Caco-2 (cell line): ENCODE measurements at places on chromosomes 2 and 18.

DNA sequence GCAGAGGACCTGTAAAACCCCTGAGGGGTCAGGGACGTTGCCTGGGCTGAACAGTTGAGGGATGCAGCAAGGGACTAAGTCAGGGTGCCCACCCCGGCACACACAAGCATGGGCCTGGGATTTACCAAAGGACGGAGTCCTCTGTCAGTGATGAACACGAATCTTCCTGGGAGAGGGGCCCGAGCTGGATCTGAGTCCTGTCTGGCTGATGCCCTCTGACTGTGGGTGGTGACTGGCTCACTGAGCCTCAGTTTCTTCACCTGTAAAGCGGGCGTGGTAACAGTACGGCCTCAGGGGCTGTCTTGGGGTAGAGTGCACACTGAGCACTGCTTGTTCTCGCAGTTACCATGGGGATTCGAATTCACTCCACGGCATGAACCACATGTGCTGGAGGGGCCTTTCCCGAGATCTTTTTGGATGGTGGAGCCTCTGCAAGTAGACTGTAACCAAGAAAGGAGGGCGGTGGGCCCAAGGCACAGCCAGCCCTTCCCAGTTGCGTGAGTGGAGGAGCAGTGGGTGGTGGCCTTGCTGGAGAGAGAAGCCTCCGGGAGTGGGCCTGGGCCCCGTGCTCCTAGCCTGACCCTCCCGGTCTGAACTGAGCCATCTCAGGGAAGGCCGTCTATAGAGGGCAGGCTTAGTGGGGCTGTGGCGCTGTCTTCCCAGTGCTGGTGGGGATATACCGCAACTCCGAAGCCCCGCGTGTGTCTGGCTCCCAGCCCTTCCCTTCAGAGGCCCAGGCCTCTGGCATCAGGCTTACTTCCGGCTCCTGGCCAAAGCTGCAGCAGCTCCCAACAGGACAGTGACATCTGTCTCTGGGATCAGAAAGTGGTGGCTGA lies 130.8 kb upstream of the HS6ST1 start:
- DNase-seq: no peak

DNA sequence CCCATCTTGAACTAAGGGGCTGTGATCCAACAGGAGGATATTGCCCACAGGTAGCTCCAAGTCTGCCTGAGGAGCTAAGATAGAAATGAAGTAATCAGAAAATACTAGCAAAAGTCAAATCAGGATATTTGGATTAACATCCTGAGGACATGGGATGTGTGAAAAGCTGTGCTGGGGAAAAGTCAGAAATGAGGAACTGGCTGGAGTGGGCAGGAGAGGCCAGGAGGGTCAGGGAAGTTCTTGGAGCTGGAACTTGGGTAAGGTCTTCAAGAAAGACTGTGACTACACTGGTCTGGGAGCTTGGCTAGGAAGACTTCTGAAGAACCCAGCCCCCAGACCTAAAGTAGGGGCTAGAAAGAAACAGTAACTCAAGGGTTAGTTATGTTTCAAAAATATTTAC lies 250.9 kb downstream of the PRKCE start:
- no peak for DNase-seq

DNA sequence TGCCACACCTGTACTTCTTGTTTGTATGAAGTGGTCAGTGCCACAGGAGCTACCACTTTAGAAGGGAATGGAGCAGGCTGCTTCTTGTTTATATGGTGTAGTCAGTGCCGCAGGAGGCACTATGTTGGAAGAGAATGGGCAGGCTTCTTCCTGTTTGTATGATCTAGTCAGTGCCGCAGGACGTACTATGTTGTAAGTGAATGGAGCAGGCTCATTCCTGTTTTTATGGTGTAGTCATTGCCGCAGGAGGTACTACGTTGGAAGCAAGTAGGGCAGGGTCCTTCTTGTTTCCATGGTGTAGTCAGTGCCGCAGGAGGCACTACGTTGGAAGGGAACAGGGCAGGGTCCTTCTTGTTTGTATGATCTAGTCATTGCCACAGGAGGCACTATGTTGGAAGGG lies 27.3 kb downstream of the TPO start:
- no peak for DNase-seq

DNA sequence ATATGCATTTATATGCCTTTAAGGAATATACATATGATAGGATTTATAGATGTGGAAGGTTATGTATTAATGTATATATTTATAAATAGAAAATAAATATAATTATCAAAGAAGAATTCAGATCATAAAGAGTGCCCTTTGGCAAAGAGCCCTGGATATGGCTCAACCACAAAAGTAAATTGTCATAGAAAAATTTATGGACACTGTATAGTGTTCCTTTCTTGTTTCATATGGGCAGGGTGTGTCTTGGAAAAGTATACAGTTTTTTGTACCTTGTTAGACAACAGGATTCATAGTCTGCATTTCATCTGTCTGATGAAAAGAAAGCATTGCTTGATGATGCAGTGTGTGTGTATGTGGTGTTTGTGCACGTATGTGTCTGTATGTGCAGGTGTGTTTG lies 2.9 kb downstream of the UGT1A7 start:
- DNase-seq: no peak

DNA sequence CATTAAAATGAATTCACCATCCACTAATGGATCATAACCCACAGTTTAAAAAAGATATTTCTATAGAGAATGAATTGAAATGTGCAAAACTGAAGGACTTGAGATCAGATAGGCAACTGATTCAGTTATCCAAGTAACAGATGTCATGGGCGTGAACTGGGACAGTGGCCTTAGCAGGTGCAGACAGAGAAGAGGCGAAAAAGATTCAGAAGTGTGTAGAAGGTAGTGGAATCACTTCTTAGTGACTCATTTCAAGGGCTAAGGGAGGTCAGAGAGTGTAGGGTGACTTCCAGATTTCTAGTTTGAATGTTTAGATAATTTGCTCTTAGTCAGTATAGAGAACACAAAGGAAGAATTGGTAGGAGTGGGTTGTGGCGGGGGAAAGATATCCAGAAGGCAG lies 79.7 kb downstream of the EHBP1 start:
- DNase-seq: no peak

DNA sequence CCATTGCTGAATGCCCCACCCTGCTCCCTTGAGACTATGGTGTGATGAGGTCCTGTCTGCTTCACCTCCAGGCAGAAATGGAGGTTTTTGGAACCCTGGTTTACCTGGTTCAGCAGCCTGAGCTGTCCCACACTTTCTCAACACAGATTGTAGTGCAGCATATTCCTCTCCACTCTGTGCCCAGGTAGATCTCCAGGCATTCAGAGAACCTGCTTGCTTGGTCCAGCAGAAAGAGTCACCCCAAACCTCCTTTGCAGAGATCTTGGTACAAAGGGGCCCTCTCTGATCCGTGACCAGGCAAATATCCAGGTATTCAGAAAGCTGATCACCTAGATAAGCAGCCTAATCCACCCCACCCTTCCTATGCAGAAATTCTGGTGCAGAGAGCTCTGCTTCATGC lies 1288.2 kb upstream of the CRIM1 start:
- DNase-seq: no peak

- DNase-seq: no peak
Observed at GRCh38 chr2:238233625-238234024, 6.2 kb downstream of the HES6 start.

DNA sequence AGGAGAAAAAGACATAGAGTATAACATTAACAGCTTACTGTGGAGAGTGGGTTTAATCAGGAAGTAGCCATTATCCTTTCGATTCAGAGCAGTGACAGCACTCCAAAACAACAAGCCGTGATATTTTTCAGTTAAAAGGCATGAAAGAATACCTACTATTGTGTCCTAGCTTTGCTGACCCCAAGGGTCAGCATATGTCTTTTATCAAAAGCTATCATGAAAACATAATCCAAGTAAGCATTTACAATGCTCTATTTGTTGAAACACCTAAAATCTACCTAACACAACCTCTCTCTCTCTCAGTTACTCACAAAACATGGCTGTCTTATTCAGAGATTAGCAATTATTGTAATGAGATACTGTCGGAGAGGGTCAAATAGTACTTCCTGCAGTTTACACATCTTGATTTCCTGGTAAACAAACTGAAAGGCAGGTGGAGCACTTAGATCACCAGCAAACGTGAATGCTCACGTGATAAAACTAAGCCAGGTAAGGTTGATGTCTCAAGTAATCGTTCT lies 100.0 kb downstream of the BAZ2B start:
- DNase-seq: no peak

GRCh38 chr18:44130376-44130942 lies 550.2 kb upstream of the SETBP1 start:
- DNase-seq: peak; percentile 14

DNA sequence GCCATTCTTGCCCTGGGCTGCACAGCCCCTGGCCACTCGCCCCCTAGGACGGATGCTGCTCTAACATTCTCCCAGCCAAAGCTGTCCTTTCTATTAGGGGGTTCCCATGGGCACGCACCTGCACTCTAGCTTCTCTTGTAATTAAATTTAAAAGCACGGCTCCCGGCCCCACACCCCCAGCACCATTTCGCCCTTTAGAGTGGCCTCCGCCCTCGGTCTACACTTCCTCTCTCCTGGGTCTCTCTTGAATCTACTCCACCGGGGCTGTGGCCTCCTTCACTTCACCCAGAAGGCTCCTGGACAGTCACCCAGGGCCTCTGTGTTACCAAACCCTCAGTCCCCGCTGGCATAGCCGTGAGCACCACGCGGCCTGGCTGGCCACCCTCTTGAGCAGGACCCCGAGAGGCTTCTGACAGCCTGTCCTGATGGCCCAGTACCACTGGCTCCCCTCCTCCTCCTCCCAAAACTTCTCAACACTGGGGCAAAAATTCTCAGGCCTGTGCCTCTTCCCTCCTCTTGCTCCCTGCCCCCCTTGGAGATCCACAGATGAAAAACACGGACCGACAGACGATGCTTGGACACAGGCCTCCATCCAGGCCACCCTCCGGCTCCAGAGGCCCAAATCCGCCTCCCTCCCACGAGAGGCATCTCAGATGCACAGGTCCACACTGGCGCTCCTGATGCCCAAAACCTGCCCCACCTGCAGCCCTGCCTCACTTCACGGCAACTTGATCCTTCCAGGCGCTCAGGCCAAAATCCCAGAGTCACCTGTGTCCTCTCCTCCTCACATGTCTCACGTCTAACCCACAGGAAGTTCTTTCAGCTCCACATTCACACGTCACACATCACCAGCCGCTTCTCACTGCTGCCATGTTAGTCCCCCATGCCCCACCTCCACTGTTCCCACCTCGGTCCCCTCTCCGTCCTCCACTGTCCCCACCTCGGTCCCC lies 6.9 kb upstream of the RAB17 start:
- DNase-seq: no peak

DNA sequence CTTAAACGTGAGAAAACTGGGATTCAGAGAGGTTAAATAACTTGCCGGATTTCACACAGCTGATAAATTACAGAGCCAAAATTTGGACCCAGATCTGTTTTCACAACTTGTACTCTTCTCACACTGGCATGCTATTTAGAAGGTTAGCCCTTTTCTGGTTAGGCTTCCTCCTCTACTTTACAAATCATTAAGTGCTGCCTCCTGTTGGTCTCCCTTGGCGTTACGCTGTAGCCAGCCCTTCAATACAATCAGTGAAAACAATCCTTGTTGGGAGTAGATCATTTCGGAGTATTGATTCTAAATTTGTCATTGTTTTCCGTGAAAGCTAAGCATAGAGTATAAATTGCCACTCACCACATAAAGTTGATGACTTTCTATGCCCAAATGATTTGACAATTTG lies 153.5 kb downstream of the ARHGAP15 start:
- peak; percentile 9 for DNase-seq

GRCh38 chr18:10559553-10560451 lies 34.0 kb downstream of the NAPG start:
- DNase-seq: no peak
